ENCODE measurements at places on chromosomes 3 and 15.

DNA sequence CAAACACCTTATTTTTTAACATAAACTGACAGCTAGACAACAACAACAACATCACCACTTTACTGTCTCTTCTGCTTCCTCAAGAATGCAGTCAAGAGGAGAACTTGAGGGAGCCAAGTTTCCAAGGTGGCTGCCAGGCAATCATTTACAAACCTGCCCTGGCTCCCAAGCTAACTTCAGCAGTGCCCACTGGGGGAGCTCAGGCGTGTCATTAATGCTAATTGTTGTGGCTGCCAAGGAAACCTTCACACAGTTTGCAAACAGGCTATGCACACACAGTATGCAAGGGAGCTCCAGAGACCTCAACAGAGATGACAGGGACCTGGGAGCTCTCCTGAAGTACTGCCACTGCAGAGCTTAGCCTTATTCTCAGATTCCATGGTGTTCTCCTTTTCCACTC is 2.1 kb downstream of the DZIP1L start:
- no peak for DNase-seq

DNA sequence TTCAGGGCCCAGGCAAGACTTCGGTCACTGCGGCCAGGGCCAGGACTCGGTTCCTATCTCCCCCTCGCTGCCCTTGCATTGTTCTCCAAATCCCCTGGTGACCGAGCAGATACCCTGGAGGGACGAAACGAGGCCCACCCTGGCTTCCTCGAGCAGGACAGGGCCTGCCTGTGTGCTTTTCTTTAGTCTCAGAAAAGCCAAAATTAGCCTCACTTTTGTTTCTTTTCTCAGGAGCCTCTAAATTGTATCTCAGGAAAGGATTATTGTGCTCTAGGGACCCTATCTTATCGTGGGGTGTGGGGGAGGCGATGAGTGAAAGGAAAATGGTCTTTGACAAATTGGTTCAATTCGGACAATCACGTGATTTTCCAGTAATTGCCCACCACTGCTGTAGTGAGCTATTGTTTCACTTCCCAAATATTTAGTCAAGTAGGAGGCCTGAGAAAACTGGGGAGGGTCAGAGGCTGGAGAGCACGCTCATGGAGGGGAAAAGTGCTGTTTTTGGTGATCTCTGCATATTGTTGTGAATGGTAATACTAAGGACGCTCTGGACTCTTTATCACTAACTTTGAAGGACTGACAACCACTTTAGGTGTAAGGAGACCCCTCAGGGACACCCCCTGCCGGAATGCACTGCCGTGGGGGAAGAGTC is 61.6 kb downstream of the TMEM44 start:
- no peak for DNase-seq

DNA sequence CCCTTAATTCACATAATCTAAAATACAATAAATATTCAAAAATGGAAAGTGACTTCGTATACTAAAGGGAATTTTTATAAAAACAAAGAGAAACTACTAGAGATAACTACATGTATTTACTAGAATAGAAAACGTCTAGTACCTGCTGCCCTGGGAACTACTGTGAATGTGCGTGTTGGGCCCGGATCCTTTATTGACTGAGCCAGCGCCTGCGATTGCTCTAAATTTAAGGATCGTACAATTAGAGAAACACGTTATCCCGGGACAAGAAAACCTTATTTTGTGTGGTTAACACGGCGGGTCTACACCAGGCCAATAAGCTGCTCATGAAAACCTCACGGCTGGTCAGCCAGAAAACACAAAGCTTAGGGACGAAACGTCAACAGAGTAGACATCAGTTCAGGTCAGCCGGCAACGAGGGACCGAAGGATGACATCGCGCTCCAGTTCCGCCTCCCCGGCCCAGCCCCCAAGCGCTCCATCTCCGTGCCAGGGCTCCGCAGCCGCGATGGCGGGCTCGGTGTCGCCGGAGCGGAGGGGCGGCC is 555 bp downstream of the TM2D3 start:
- no peak for DNase-seq

DNA sequence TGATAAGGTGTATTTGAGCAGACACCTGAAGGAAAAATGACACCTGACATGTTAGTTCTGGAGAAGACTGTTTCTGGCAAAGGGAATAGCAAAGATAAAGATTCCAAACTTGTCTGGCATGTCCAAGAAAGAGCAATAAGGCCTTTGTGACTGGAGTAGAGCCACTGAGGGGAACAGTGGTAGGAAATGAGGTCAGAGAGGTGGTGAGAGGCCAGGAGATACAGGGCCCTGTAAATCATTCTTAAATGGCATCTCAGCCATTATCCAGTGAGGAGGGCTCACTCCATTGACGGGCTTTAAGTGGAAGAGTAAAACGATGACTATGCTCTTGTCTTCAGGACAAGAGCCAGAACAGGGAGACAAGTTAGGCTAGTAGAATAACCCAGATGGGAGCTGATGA is 4.5 kb downstream of the SLC49A4 start:
- DNase-seq = no peak
